ENCODE measurements at places on chromosomes 16 and 17.

- DNase-seq, result no peak
These were observed 289.6 kb downstream of the WWOX start for GRCh38 chr16:78389009-78389498.

- no peak for DNase-seq
These were observed 29.1 kb downstream of the TRIM16 start for GRCh38 chr17:15654886-15655561.

GRCh38 chr17:80743181-80743771, 198.6 kb downstream of the RPTOR start:
- DNase-seq, result no peak

DNA sequence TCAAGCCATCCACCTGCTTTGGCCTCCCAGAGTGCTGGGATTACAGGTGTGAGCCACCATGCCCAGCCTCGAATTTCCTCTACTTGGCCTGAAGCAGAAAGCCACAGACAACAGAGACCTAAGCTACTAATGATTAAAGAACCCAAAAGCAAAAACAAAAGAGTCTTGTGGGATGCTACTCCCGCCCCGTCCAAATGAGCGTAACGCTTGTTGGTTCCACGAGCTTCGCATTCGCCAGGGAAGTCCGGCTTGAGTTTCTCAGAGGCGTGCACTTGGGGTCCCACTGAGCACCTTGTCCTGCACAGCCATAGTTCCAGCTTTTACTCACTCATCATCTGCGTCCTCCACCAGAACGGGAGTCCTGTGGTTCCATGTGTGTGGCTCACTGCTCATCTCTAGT, 16.0 kb downstream of the CEP295NL start:
- no peak for DNase-seq

GRCh38 chr16:79843631-79844043, 243.1 kb upstream of the MAF start:
- no peak for DNase-seq

DNA sequence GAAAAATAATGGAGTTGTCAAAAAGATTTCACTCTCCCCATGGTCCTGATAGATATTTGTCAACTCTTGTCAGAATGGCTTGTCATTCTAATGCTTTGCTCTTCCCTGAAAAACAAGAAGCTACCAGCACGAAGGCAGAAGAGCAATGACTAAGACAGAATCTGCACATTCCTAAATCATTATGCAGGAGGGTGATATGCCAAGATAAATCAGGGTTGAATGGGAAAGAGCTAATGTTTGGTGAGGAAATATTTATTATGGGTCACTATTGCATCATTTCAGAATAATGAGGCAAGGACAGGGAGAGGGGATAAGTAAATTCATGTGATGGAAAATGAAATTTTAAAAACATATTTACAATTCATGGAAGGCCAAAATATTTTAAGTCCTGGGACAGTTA, 297.5 kb upstream of the XYLT1 start:
- no peak for DNase-seq

DNA sequence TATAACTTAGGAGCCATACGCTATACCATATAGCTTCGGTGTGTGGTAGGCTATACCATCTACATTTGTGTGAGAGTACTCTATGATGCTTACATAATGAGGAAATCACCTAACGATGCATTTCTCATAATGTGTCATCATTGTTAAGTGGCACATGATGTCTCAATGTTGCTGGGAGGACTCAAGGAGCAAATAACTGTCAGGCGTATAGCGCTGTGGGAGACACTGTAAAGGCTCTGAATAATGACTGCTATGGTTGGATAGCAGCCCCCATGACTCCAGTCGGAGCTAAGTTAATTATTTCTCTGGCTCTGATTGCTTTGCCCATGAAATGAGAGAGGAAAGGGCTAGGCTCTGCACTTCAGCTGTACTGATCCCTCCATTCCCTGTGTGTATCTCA, 197.2 kb downstream of the RGS9 start:
- no peak for DNase-seq

DNA sequence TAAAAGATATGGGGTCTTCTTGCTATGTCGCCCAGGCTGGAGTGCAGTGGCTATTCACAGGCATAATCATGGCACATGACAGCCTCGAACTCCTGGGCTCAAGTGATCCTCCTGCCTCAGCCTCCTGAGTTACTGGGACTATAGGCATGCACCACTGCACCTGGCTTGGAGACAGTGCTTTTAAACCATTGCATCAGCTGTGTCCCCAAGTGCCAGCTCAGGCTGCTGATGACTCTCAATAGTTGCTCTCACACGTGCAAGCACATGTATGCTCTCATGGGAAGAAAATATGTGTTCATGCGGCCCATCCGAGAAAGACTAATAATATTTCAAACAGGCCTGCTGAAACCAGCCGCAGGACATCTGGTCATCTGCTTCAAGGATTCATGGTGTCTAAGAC, 8.8 kb downstream of the CCL16 start:
- DNase-seq, result no peak

DNA sequence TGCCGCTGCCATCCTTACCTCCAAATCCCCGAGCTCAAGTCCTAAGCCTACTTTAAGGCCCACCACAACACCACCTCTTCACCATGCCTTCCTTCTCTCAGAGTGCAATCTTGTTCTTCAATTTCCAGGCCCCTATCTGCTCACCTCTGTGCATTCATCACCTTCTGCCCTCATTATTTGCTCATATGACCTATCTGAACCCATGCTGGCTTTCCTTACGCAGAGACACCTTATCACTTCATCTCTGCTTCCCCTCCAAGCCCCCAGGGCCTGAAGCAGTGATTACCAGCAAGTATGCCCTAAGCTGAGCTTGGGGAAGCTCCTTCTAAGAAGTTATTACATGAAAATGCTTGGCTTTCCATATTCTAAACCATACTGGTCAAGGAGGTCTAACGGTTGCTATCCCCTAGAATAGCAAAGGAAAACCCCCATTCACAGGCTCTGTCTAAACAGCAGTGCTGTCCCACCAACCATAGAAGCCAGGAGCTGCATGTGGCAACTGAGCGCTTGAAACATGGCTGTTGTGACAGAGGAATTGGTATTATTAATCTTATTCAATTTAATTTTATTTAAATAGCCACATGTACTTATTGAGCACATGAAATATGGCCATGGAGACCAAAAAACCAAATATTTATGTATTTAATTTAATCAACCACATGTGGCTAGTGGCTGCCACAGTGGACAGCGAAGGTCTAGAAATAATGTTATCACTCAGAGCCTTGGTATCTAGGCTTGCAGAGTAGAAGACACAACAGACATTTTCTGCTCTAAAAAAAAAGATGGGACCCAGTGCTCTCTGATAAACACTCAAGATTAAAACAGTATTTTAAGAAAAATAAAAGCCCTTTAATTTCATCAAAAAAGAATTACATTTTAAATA, 13.9 kb downstream of the USP7 start:
- no peak for DNase-seq

GRCh38 chr17:57032343-57032742, 52.7 kb upstream of the AKAP1 start:
- no peak for DNase-seq

DNA sequence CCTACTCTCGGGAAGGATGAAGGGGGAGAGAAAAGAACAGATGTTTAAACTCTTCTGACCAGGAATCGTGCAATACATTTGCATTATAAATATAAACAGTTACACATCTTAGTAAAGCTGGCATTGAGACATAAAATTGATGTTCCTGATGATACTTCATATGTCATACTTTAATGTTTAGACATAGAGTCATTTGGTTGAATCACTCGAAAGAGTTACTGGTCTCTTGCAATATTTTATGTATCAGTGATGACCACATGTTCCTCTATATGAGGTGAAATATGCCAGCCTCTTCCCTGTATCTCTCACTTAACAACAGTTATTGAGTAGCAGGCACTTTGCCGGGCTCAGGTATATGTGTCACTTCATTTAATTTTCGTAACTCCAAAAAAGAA, 49.7 kb upstream of the PMFBP1 start:
- DNase-seq, result no peak

DNA sequence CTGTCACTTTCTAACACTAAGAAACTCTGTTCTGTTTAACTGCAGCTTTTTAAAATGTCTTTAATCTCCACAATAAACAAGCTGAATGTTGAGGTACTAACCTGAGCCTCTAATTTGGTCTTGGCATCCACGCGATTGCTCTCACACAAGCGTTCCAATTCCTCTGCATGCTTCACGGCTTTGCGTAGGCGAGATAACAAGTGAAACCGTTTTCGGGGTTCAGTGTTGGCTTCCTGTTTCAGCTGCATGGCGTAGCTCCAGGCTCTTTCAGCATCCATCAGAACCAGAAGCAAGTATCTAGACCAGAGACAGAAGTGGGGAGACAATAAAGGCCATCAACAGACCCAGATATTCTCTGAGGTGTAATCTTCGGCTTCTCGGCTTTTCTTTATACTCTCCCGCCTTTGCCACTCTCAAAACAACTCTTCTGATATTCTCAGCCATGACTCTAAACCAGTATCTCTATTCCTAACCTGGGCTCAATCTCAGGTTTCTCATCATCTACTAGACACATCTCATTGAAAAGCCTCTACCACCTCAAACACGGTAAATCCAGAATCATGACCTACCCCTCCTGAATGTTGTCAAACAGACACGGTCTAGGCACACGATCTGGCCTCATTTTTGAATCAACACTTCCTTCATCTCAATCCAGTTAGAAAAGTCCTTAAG, 8.3 kb downstream of the SRP68 start:
- DNase-seq, result no peak

DNA sequence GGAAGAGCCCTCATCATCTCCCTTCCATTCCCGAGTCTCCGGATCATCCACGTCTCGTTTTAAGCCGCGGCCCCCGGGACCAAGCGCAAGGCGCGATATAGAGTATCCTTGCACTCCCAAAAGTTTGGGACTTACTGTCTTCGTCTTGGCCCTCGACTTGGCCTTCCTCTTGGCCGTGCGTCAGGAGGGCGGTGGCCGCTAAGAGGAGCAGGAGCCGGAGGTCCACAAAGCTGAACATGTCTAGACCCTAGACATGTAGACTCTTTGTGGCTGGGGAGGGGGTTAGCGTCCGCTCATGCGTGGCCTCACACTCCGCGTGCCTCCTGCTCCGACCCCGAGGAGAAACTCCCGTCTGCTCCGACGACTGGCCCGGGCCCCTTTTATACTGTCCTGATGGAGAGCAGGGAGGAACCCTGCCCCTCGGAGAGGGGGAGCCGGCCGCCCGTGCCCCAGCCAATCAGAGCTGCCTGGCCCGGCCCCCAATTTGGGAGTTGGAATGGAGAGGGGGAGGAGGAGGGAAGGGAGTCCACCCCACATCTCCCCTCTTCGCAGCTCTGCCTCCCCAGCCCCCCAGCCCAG, at the start of gene COL1A1:
Gene COL1A1, minus strand, starts transcription at position 356 of the 579 bp plus-strand sequence. Its CDS starts 118 bp downstream, at position 238.
- peak; percentile 59 for DNase-seq

GRCh38 chr16:74202009-74202408, 94.6 kb upstream of the PSMD7 start:
- DNase-seq, result no peak

GRCh38 chr17:59753522-59754467, 46.3 kb downstream of the VMP1 start:
- peak; percentile 78 for DNase-seq

DNA sequence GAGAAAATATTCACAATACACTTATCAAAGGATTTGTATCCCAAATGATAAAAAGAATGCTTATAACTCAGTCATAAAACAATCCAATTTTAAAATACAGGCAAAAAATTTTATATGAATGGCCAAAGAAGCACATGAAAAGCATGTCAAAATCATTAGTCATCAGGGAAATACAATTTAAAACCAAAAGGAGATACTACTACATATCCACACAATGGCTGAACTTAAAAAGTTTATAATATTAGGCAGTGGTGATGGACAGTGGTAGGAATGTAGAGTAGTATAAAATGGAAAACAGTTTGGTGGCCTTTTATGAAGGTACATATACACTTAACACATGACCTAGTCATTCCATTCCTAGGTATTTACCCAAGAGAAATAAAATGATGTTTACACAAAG, 12.2 kb downstream of the CMC2 start:
- no peak for DNase-seq

- no peak for DNase-seq
These were observed 8.2 kb downstream of the HSD3B7 start for GRCh38 chr16:30992931-30993816.

DNA sequence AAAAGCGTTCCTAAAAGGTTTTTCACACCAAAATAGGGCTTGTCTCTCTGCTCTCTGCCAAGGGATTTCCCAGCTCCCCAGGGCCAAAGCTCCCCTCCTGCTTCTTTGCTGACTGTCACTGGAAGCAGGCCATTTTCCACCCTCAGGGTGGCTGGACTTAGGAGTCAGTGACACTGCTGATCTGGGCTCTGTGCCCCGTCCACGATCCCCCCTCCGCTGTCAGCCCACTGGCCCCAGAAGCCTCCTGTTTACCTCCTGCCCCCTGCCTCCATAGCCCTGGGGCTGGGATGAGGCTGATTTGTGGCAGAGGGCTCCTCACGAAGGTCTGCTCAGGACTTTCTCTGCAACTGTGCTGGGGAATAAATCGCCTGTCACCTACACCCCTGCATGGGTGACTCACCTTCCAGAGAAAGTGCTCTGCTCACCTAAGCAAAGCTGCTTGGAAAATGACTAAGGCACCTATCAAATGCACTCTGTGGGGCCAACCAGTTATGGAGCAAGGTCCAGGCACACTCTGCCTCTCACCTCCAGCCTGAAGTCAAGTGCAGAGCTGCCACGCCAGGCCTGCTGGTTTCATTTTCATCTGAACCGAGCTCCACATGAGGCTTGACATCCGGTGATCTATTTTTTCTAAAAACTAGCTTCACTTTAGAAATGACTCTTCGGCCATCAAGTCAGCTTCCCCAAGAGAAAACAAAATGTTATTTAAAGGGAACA, 4.9 kb downstream of the MAP3K14 start:
- DNase-seq, result no peak

- no peak for DNase-seq
These were observed 50.4 kb downstream of the SNX29 start for GRCh38 chr16:12026741-12027490.

DNA sequence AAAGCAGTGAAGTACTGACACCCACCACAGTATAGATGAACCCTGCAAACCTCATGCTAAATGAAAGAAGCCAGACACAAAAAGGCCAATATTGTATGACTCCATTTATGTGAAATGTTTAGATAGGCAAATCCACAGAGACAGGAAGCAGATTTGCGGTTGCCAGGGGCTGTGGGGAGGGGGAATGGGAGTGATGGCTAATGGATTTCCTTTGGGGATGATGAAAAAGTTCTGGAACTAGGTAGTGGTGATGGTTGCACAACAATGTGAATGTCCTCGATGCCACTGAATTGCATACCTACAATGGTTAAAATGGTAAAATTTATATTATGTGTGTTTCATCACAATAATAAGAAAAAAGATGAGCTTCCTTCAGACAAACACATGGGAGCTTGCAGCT, 28.4 kb upstream of the WFIKKN2 start:
- DNase-seq, result no peak

Measured in iPS-NIHi11 (cell line).